NCI-H2081 treated with DMSO at 0.1 percent for 48 hours (cell line): ENCODE measurements at places on chromosomes 6 and 20.

DNA sequence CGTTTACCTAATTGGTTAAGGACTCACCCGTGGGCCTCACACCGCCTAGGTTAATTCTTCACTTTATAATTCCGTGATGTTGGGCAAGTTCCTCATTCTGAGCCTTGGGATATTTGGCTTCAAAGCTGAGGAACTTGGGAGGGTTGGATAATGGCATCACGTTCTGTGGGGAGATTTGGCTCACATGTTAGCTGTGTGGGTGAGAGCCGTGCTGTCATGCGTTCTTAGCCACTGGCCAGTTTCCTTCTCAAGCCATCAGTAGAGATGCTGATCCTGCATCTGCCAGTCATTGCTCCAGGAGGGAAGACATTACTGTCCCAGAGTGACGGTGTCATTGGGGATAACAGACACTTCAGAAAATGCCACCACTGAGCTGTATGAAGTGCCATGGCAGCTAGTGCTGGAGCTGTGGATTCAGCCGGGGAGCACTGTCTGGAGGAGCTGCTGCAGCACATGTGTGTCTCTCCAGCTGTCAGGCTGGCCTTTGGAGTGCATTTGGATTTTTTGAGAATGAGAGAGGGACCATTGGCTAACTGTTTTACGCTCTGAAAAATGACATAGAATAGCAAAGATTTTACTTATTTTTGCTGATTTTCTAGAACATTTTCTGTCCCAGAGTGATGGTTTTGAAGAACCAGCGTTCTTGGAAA, 16.5 kb downstream of the IGF2R start:
- DNase-seq, result no peak

GRCh38 chr20:38497246-38497935, 24.7 kb downstream of the RALGAPB start:
- no peak for DNase-seq

DNA sequence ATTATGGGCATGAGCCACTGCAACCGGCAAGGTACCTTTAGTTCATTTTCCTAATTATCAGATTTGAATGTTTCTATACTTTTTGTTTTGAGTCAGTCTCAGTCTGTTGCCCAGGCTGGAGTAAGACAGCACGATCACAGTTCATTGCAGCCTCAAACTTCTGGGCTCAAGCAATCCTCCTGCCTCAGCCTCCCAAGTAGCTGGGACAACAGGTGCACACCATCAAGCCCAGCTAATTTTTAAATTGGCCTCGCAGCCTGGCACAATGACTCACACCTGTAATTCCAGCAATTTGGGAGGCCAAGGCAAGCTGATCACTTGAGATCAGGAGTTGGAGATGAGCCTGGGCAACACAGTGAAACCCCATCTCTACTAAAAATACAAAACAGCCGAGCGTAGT, 24.4 kb downstream of the STAU1 start:
- no peak for DNase-seq

GRCh38 chr6:36334832-36335459, 1.7 kb downstream of the BNIP5 start:
- DNase-seq, result no peak
